ENCODE measurements at places on chromosomes 5 and 9.
A peak's percentile ranks its signal among the peaks of the same experiment; 100 is the strongest.

DNA sequence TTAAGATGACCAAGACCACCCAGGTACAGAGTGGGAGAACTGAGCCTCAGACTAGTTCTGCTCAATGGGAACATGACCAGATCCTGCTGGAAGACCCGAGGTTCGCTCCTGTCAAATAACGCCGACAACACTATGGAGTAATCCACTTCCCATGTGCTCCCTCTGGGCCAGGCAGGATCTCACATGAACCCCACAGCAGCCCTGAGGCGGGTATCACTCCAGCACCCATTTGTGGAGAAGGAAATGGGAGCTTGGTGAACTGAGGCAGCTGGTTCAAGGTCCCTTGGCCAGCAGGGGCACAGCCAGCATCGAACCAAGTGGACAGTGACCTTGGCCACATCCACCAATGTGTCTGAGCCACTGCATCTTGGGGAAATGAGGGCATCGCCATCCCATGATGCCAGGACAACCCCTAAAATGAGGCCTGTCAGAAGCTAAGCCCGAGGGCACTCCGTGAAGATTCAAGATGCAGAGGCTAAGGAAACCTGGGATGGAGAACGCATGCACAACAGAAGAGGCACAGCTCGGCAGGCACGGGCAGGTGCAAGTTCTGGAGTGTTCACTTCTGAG lies 8.5 kb downstream of the ANKS6 start:
- no peak for DNase-seq

GRCh38 chr5:148455185-148455584 lies 71.4 kb downstream of the FBXO38 start:
- DNase-seq: no peak

GRCh38 chr9:94847486-94847885 lies 121.0 kb downstream of the AOPEP start:
- DNase-seq: no peak

- DNase-seq: peak; percentile 66
Observed at GRCh38 chr5:153629027-153629895, 138.8 kb downstream of the GRIA1 start.

GRCh38 chr9:136563646-136564325 lies 17.9 kb upstream of the NOTCH1 start:
- DNase-seq: no peak

DNA sequence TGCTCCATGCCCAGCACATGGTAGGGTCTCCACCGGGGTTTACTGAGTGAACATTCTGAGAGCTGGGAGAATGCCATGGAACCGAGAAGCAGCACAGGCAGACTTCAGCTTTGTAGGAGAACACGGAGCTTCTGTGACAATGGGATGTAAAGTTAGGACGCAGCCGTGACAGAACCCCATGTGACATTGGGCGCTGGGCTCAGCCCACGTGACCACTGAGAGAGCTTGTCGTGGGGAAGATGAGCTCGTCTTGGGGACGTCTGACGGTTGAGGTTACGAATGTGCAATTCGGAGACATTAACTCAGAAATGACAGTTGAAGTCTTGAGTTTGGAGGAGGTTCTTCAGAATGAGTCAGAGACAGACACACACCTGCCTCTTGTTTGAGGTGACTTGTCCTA lies 13.5 kb downstream of the SDHA start:
- no peak for DNase-seq

DNA sequence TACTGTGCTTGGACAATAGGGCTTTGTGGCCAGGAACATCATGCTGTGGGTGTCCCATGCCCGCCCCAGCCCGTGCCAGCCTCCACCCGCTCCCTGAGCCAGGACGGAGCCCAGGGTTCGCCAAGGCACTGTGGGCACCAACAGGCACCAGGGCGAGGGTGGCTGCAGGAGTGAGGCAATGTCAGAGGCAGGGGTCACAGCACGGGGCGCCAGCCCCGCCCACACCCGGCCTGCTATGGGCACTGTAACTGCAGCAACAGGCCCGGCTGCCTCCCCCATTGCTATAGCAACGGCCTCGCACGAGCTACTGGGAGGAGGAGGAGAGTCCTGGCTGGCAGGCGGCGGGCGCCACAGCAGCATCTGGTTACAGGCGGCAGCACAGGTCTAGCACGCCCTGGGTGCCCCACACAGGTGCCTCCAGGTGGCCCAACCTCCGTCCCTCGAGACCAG lies 2.5 kb downstream of the ABCA2 start:
- DNase-seq: no peak

GRCh38 chr9:99349870-99350269 lies 127.8 kb downstream of the SEC61B start:
- no peak for DNase-seq

- no peak for DNase-seq
Observed at GRCh38 chr5:173458828-173459609, 130.8 kb upstream of the STC2 start.

DNA sequence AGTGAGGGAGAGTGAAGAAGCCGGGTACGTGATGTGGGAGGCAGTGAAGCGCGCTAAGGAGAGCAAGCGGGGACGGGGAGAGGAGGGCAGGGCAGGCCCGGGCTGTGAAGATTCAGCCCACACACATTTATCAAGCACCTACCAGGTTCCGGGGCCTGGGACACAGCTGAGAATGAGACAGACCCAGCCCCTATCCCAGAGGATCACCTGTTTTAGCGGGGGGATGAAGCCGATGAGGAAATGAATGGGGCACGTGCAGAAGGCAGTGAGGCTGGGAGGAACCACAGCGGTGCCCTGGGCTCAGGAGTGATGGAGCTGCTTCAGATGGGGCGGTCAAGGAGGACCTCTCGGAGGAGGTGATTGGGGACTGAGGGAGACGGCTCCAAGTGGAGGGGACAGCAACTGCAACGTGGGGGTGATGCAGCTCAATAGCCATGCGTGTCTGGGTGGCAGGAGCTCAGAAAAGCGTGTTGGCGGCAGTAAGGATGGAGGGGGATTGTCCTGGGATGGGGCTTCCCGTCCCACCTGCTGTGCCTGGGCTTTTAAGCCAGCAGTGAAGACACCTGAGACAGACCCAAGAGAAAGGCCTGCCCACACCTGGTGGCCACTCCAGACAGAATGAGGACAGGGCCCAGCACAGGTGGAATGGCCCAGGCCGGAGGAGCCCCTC lies 77.5 kb upstream of the UNC5A start:
- no peak for DNase-seq

Data from astrocyte of the cerebellum (primary cell).